ENCODE measurements at places on chromosomes 7 and 10.

GRCh38 chr7:127254163-127254684 lies 1.5 kb upstream of the GRM8 start:
- DNase-seq, result no peak

DNA sequence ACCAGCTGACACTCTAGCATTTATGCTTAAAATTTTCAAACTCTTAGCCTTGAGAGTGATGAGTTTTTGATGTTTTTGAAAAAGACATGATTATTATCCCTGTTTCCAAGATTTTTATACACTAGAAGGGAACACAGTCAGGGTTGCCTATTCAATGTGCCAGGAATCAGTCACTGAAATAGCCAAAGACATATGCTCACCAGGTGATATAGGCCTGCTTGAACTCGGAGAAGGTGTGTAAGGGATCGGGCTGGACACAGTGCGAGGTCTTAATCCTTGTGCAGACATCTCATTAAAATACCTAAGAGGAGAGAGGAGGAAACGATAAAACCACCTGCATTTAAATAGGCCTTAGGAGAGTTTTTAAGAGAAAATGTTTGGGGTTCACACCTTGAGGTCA lies 51.0 kb upstream of the MRLN start:
- DNase-seq, result no peak

- DNase-seq, result no peak
These were observed 50.9 kb downstream of the ANKMY2 start for GRCh38 chr7:16594676-16595075.

- DNase-seq, result no peak
These were observed 157.0 kb downstream of the ARID5B start for GRCh38 chr10:62058476-62058875.

Data from activated CD4-positive, alpha-beta T cell treated with anti-CD3 and anti-CD28 coated beads for 48 hours (primary cell).